Right lobe of liver (tissue), 6 donors: ENCODE measurements at places on chromosomes 12 and 14. TPM values are rescaled to one million over a fixed set of nuclear protein-coding genes. Genes with fewer than 3 reads are reported as not detected.

GRCh38 chr12:105522166-105522825 lies 191.8 kb downstream of the C12orf75 start:
- H3K27me3 ChIP-seq, result no peaks in the 10 kb centered on the region
- no peak overlapping the region for H3K27ac ChIP-seq
- H3K4me1 ChIP-seq, result no peaks in the 10 kb centered on the region
- DNase-seq, result no peak
- no peaks in the 10 kb centered on the region for H3K36me3 ChIP-seq

DNA sequence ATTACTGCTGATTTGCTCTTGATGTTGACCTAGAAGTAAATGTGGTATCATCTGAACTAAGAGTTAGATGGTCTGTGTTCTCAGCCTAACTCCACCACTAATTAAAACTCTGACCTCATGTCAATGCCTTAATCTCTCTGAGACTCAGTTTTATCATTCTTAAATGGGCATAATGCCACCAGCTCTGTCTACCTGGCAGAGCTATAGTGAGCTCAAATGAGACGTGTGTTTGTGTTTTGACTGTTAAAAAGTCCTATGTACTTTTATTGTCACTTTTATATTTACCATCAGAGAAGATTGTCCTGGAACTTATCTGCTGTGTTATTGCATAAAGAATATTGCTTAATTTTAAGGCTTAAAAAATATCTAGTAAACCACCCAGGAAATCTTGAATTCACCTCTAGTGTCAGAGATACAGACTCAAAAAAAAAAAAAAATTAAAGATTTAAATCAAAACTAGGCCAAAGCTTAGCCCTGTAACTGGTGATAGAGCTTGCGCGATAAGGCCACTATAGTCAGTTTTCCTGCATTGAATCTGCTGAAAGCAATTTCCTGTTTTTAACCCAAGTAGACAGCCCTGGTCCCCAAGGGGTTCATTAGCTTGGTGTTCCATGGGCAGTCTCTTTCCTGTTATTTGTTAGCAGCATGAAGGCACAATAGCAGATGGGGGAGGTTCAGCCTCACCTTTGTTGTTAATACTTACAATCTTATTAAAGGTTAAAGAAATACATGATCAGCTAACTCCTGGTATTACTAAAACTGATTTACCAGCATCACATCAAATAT lies 261.8 kb downstream of the ATP23 start:
- no peaks in the 10 kb centered on the region for H3K4me1 ChIP-seq
- H3K27ac ChIP-seq, result no peak overlapping the region
- no peaks in the 10 kb centered on the region for H3K36me3 ChIP-seq
- no peak overlapping the region for H3K4me3 ChIP-seq
- DNase-seq, result no peak

DNA sequence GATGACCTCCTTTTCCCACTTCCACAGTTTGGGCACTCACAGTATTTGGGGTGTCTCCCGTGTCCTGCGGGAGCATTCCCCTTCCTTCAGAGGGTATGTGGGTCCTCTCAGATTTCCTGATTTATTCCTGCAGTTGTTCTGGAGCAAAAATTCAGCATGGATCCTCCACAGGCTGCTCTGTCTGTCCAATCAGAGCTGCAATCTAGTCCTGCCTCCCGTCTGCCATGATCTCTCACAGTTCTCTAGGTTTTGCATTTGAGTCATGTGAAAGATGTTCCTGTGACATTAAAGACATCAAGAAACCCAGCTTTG lies 435.9 kb downstream of the TMTC2 start:
- no peak overlapping the region for H3K27ac ChIP-seq
- H3K4me3 ChIP-seq, result no peak overlapping the region
- no peaks in the 10 kb centered on the region for H3K36me3 ChIP-seq
- DNase-seq, result no peak

Gene RESF1
- 24.0 TPM for total RNA-seq

DNA sequence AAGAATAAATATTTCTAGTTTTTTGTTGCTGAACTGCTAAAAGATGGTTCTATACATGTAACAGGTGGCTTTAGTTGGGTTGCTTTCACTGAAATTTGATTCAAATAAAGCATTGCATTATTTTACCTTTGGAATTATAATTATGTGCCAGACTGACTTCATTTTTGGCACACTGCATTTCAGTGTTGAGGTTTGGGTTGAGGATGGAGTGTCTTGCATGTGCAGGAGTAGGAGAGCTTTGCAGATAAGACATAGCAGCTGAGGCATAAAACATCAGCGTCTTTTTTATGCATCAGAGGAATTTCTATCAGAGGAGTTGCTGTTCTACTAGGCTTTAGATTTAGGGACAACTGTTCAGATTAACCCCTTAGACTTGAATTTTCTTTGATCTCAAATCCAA lies 17.2 kb downstream of the SAMD4A start:
- no peaks in the 10 kb centered on the region for H3K27me3 ChIP-seq
- no peaks in the 10 kb centered on the region for H3K36me3 ChIP-seq
- H3K4me1 ChIP-seq, result no peaks in the 10 kb centered on the region
- H3K27ac ChIP-seq, result no peak overlapping the region

- no peak overlapping the region for H3K27ac ChIP-seq
- DNase-seq, result no peak
- H3K36me3 ChIP-seq, result no peaks in the 10 kb centered on the region
- H3K4me3 ChIP-seq, result no peak overlapping the region
Measured at GRCh38 chr12:28814246-28814645, 334.8 kb upstream of the FAR2 start.

Gene CPNE6
- 0.40 TPM for total RNA-seq

DNA sequence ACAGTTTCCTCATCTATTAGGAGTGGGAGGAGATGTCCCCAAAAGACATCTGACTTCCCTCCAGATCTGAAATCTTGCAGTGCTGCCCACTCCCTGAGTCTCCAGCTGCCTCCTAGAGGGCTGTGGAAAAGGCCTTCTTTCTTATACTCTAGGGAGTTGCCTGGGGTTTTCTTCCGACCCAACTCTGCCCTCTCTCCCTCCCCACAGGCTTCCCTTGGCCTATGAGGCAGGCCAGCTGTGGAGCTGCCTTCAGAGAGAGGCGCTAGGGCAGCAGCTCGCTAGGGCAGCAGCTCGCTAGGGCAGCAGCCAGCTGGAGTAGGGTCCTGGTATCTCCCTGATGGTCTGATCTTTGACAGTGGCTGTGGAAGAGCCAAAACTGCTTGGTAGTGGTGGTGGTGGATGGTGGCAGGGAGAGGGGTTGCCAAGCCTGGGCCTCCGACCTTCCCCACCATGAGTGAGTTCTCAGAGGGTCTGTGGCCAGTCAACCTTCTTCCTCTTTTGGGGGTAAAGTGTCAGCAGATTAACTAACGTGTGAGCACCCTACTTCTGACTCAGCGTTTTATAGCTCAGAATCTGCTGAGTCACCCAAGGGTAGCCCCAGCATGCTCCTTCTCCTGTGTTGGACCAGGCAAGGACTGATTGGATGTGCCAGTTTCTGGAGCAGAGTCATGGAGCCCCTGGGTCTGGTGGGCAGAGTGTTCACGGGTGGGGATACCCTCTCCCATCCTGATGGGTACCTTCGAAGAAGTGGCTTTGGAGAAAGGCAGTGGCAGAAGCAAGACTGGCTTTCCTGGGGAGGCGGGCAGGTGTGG lies 2.3 kb downstream of the SLC48A1 start:
- DNase-seq, result no peak
- no peaks in the 10 kb centered on the region for H3K27me3 ChIP-seq
- H3K27ac ChIP-seq, result peak overlapping the region; percentile 51

Gene ADAMTS20
- not detected for total RNA-seq

GRCh38 chr12:28114488-28114887 lies 75.8 kb upstream of the CCDC91 start:
- no peaks in the 10 kb centered on the region for H3K4me1 ChIP-seq
- no peak overlapping the region for H3K4me3 ChIP-seq
- H3K36me3 ChIP-seq, result no peaks in the 10 kb centered on the region
- H3K27me3 ChIP-seq, result no peaks in the 10 kb centered on the region
- no peak overlapping the region for H3K27ac ChIP-seq

GRCh38 chr12:132275110-132275531 lies 54.3 kb downstream of the GALNT9 start:
- no peak for DNase-seq
- H3K27ac ChIP-seq, result no peak overlapping the region
- H3K27me3 ChIP-seq, result no peaks in the 10 kb centered on the region
- no peaks in the 10 kb centered on the region for H3K36me3 ChIP-seq

GRCh38 chr12:64825143-64826021 lies 935 bp downstream of the TBC1D30 start:
- H3K4me1 ChIP-seq, result no peaks in the 10 kb centered on the region
- H3K4me3 ChIP-seq, result no peak overlapping the region
- peaks cover 7% of the 10 kb centered on the region for H3K27me3 ChIP-seq
- no peaks in the 10 kb centered on the region for H3K36me3 ChIP-seq

DNA sequence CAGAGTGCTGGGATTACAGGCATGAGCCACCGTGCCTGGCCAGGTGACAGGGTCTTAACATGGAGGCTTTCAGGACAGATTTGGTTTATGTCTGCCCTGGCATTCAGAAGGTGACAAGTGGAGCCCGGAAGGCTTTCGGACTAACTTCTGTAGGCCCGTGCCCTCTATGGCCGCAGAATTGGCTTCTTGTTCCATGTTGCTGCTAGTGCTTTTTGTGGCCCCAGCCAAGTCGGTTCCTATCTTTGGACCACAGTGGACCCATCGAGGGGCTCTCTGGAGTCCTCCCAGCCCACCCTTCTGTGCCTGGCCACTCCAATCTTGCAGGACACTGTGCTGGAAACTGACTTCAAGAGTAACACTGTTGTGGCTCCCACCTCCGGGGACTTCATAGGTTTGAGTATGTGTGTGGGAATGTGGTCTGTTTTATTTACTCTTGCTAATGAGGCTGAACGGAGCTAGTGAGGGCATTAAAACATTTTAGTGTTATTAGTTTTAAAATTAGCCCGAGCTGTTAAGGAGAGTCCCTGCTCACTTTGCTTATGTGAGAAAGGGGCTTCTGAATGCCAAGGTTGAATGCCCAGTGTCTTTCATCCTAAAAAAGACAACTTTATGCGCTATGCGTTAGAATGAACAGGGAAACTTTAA lies 245.9 kb downstream of the CACNA1C start:
- no peak for DNase-seq
- H3K27ac ChIP-seq, result no peak overlapping the region
- H3K4me3 ChIP-seq, result no peak overlapping the region

DNA sequence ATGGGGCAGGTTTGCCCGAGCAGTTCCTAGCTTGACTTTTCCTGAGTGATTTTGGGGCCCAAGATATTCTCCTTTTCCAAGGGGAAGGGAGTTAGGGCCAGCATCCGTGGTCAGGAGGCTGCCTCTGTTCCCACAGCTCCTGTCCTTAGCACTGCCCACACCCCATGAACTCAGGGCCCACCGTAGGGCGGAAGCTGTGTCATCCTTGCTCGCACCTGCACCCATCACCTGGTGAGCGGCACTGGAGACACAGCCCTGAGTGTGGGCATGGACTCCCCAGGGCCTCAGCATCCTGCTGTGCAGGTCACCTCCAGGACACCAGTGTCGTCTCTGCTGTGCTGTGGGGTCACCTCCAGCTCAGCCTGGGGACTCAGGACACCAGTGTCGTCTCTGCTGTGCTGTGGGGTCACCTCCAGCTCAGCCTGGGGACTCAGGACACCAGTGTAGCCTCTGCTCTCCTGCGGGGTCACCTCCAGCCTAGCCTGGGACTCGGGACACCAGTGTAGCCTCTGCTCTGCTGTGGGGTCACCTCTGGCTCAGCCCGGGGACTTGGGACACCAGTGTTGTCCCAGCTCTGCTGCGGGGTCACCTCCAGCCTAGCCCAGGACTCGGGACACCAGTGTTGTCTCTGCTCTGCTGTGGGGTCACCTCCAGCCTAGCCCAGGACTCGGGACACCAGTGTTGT lies 322.9 kb downstream of the ADGRD1 start:
- no peaks in the 10 kb centered on the region for H3K36me3 ChIP-seq
- DNase-seq, result peak; percentile 8
- H3K27me3 ChIP-seq, result no peaks in the 10 kb centered on the region
- no peak overlapping the region for H3K4me3 ChIP-seq
- H3K27ac ChIP-seq, result no peak overlapping the region
